ENCODE measurements at places on chromosomes 16 and 17. TPM values are rescaled to one million over a fixed set of nuclear protein-coding genes. Genes with fewer than 3 reads are reported as not detected.

GRCh38 chr17:49387498-49388289, 25.6 kb upstream of the ZNF652 start:
- H3K4me3 ChIP-seq, result no peak overlapping the region
- H3K36me3 ChIP-seq, result no peaks in the 10 kb centered on the region
- H3K27me3 ChIP-seq, result no peaks in the 10 kb centered on the region
- no peak overlapping the region for H3K27ac ChIP-seq

DNA sequence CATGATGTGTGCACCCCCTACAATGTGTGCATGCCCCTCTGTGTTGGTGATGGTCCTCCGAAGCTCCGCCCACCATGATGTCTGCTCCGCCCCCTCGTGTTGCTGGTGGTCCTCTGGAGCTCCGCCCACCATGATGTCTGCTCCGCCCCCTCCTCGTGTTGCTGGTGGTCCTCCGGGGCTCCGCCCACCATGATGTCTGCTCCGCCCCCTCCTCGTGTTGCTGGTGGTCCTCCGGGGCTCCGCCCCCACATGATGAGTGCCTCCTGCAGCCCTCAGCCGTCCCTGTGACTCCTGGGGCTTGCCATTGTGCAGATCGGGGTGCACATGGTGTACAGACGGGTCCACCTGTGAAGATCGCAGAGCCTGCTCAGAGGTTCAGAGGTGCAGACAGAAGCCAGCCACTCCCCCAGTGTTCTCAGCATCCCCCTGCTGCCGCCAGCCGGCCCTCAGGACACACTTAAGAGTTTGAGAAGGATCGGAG, 129.1 kb upstream of the CHMP6 start:
- H3K4me3 ChIP-seq, result no peak overlapping the region
- DNase-seq, result no peak
- no peak overlapping the region for H3K27ac ChIP-seq
- no peaks in the 10 kb centered on the region for H3K27me3 ChIP-seq
- no peaks in the 10 kb centered on the region for H3K36me3 ChIP-seq
- H3K4me1 ChIP-seq, result peaks cover 21% of the 10 kb centered on the region

The CX3CL1 gene
- total RNA-seq, result 27.6 TPM

The HSF4 gene
- total RNA-seq, result 33.4 TPM

- no peak overlapping the region for H3K4me3 ChIP-seq
- H3K36me3 ChIP-seq, result no peaks in the 10 kb centered on the region
- H3K4me1 ChIP-seq, result peaks cover 28% of the 10 kb centered on the region
- H3K27ac ChIP-seq, result peak overlapping the region; percentile 60
Observed at GRCh38 chr17:72588961-72589360, 468.1 kb downstream of the SOX9 start.

DNA sequence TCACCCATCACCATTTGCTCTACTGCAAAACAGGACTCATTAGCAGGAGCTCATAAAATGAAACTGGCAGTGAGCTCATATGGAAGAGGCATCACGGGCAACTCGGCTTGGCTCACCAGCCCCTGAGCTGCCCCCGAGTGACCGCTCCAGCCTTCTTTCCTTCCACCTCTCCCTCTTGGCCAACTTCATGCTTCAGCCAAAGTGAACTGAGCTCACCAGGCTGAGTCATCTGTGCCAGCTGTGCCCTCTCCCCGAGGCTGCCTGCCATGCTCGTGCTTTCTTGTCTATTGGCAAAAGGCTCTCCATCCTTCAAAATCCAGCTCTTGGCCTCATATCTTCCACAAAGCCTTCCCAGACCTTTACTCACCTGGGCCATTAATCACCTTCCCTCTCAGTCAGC, 391.4 kb downstream of the WWOX start:
- H3K36me3 ChIP-seq, result no peaks in the 10 kb centered on the region
- no peaks in the 10 kb centered on the region for H3K4me1 ChIP-seq
- no peak for DNase-seq

The PIK3R5 gene
- total RNA-seq, result 175 TPM

The CD19 gene
- total RNA-seq, result not detected

The HASPIN gene
- not detected for total RNA-seq

All from upper lobe of left lung (tissue), 6 donors.